Stimulated activated naive CD8-positive, alpha-beta T cell treated with anti-CD3 and anti-CD28 coated beads, Interleukin-15, Interleukin-2, amounts not matched to agents 100 U/mL and 50 U/mL, for 24 hours (primary cell): ENCODE measurements at places on chromosomes 6 and 20.

DNA sequence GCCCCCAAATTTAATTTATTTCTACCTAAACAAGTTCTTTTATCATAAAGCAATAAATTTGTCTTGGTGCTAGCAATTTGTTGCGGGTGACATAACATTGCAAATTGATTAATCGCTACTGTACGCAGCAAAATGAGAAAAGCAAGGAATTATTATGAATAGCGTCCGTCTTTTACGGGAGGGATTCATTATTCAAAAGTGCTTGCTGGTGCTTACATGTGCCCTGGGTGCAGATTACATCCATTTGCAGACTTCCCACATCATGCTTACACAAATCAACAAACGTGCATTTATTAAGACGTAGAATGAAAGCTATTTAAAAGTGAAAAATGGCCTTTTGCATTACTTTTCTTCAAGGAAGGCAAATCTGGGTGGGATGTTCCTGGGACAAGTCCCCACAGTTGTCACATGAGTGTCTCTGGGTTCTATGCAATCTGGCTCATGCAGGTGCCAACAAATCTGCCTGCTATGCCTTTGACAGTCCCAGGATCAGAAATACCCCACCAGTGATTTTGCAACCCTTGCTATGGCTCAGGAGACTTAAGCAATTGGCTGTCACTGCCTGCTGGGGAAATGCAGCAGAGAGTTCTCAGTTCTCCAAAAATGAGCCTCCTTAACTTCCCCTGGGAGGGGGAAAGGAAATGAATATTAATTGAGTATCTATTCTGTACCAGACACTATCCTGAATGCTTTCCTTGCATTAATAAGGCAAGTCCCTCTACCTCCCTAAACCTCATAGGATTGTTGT is 30.1 kb upstream of the MAFB start:
- no peak for DNase-seq

DNA sequence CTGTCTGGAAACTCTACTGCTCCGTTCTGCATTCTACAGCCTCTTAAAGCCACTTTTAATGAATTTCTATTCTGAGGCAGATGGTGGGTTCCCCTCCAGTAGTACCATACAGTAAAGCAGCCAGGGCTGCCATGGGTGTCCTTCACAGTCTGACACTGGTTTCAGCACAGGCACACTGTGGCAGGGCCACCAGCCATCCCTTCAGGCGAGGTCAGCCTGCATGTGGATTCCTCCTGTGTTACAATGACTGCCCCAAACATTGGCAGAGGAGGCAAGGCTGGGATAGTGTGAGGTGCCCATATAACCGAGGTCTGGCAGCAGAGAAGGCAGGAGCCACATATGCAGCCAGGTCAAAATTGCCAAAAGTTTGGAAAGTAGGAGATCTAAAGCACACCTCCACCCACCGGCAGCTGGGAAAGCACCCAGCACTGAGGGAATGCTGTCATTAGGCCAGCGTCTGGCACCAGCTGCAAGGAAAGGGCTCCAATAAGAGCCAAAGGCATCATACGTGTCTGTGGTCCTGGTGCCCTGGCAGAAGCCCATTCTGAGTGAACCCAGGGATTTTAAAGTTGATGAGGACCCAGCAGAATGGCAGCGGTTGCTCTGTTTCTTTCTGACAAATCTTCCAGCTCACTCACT is 24.0 kb downstream of the STK35 start:
- DNase-seq: no peak

DNA sequence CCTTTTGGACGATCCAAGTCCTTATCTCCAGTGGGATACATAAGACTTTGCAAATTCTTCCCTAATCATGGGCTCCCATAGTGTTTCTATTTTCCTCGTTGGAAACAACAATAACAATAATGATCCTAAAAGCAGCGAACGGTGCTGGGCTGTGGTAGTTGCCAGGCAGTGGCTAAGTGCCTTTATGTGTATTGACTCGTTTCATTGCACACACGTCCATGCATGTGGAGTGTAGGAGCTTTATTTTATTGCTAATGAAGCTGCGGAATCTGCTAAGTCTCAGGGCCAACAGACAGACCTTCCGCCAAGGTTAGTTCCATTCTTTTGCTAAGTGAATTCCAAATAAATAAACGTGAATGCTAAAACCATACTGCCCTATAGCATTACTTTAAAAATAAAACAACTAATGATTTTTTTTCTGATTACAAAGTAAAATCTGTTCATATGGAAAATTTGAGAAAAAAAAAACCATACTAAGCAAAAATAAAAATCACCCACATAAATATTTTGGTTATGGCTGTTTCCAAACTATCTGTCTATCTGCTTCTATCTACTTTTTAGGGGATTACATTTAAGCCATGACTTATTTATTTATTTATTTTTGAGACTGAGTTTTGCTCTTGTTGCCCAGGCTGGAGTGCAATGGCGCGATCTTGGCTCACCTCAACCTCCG is 297.9 kb downstream of the BMP7 start:
- no peak for DNase-seq

- DNase-seq: no peak
These were observed 8.1 kb upstream of the APCDD1L start for GRCh38 chr20:58523072-58523970.

- no peak for DNase-seq
These were observed 10.3 kb upstream of the CTAGE9 start for GRCh38 chr6:131721161-131721560.

GRCh38 chr6:1382883-1383728 is 6.3 kb upstream of the FOXF2 start:
- no peak for DNase-seq

DNA sequence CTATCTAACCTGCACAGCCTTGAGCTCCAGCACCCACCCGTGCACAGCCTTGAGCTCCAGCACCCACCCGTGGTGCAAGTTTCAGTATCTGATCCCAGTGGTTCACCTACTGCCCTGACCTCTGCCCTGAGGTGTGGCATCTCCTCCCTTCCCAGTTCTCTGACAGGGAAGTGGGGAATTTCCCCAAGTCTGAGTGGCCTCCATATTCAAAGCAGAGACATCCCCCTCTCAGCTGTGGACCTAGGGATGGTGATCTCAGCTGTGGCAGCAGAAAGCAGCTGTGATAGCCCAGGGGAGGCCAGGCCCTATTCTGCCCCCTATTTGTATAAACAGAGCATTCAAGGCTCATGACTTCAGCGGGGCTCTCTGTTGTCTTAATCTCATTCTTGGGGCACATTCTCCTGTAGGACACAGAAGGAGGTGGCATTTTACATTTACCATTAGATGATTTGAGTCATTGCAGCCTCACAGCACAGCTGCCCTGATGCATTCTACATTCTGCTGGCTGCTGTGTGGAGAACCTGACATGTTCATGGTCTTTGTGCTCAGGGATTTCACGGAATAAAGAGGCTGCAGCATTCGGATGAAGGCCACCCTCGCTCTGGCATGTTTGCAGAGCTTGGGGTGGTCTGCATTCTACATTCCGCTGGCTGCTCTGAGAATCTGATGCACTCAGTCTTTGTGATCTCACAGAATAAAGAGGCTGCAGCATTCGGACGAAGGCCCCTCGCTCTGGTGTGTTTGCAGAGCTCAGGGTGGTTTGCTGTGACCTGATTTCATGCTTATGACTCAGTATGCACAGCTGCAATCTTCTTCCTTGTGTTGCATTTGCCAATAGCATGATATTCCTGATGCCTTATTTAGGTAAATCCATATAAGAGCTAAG is 16.9 kb downstream of the GPR31 start:
- DNase-seq: no peak

GRCh38 chr20:62821726-62822210 is 4.9 kb downstream of the COL9A3 start:
- DNase-seq: no peak

- no peak for DNase-seq
These were observed 80.5 kb downstream of the DNAAF9 start for GRCh38 chr20:3326779-3327521.
